ENCODE measurements at places on chromosomes 7 and 10. TPM values are rescaled to one million over a fixed set of nuclear protein-coding genes. Genes with fewer than 3 reads are reported as not detected.
A peak's percentile ranks its signal among the peaks of the same experiment; 100 is the strongest.

GRCh38 chr7:115009139-115009538 is 87.2 kb downstream of the MDFIC start:
- peak overlapping the region; percentile 80 for H3K4me3 ChIP-seq
- peak overlapping the region; percentile 95 for H3K27ac ChIP-seq
- no peaks in the 10 kb centered on the region for H3K27me3 ChIP-seq
- peaks cover 61% of the 10 kb centered on the region for H3K4me1 ChIP-seq
- DNase-seq: no peak

Gene FOXI2
- total RNA-seq: not detected

DNA sequence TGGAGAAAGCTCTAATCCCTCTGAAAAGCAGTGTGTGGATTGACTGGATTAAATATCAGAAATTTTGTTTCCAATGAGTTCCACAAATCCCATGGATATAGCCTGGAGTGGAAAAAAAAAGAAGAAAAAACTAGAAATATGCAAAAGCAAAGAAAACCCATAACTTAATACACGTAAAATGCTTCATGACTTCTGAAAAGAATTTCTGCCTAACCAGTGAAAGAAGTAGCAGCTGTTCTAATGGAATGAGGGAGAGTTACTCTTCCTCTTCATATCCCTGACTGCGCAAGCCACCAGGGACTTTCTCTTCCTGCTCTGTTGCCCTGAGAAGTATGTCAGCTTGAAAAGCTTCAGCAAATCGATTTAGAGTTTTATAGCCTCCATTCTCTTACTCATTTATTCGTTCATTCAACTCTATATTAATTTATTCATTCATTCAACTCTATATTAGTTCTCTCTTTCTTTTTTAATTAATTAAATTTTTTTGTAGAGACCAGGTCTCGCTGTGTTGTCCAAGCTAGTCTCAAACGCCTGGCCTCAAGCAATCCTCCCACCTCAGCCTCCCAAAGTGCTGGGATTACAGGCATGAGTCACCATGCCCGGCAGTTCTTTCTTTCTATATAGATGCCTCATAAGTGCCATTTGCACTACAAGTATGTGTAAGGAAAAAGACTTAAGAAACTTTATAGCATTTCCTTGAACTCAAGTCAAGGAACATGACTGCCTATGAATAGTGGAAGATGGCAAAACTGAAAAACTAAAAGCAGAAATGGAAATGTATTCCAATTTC is 447.3 kb upstream of the NRP1 start:
- H3K4me3 ChIP-seq: no peak overlapping the region
- no peak overlapping the region for H3K27ac ChIP-seq
- no peaks in the 10 kb centered on the region for H3K27me3 ChIP-seq
- no peaks in the 10 kb centered on the region for H3K4me1 ChIP-seq
- no peak for DNase-seq
- no peaks in the 10 kb centered on the region for H3K36me3 ChIP-seq

DNA sequence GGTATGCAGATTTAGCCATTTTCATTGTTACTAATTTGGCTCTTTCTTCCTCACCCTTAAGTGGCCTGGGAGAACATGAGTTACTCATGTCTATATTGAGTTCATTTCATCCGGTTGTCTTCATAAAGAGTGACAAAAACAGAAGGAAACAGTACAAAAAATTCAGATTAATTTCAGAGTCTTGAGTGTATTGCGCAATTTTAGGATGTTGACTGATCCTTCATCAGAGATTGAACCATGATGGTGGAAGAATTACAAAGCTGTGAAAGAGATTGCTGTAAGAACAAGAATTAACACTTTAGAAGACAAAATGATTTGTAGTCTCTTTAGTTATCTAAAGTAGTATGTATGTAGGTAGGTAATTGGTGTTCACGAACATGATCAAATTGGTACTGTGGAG is 194.0 kb upstream of the PPP1R3A start:
- H3K4me3 ChIP-seq: no peak overlapping the region
- DNase-seq: no peak
- H3K36me3 ChIP-seq: no peaks in the 10 kb centered on the region
- no peaks in the 10 kb centered on the region for H3K4me1 ChIP-seq

Gene TRPV5
- not detected for total RNA-seq

Gene MLXIPL
- total RNA-seq: not detected

DNA sequence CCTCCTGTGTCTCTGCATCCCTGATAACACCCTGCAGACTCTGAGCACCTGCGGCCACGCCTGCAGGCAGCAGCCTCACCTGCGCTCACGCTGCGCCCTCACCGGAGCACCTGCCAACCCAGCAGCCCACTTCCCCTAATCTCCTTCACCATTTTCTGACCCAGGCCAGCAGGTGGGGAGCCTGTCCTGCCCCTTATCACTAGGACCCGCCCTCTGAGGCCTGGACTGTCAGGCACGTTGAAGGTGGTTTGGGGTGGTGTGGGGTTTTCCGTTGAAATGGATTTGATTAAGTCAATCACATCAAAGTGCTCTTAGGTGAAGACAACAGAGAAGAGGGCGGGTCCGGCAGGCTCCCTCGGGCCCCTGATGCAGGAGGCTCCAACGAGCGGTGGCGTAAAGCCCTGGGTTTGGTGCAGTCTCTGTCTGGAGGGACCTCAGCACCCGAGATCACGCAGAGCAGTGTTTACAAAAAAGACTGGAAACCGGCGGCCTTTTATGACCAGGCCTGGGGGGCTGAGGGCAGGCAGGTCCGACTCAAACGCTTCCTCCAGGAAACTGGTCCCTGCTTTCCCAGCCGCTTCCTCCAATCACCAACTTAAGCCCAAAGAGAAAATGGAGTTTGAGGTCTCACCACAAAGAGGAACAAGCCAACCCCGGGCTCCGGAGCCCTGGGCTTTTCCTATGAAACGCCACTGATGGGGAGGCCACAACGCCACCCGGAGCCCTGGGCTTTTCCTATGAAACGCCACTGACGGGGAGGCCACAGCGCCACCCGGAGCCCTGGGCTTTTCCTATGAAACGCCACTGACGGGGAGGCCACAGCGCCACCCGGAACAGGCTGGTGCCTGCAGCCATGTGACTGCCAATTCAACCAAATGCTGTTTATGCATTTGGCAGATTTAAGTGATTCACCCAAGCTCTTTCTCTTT is 45.5 kb downstream of the DPYSL4 start:
- peak overlapping the region; percentile 57 for H3K27ac ChIP-seq
- no peaks in the 10 kb centered on the region for H3K27me3 ChIP-seq
- peaks cover 30% of the 10 kb centered on the region for H3K4me1 ChIP-seq
- no peak for DNase-seq
- H3K4me3 ChIP-seq: peak overlapping the region; percentile 58
- no peaks in the 10 kb centered on the region for H3K36me3 ChIP-seq

Gene NEUROG3
- not detected for total RNA-seq

All from activated naive CD8-positive, alpha-beta T cell treated with anti-CD3 and anti-CD28 coated beads, Interleukin-2, amount 10 ng/mL, durations not matched to agents 7 days and 5 days (primary cell).